ENCODE measurements at places on chromosomes 2 and 18. TPM values are rescaled to one million over a fixed set of nuclear protein-coding genes. Genes with fewer than 3 reads are reported as not detected.
A peak's percentile ranks its signal among the peaks of the same experiment; 100 is the strongest.

DNA sequence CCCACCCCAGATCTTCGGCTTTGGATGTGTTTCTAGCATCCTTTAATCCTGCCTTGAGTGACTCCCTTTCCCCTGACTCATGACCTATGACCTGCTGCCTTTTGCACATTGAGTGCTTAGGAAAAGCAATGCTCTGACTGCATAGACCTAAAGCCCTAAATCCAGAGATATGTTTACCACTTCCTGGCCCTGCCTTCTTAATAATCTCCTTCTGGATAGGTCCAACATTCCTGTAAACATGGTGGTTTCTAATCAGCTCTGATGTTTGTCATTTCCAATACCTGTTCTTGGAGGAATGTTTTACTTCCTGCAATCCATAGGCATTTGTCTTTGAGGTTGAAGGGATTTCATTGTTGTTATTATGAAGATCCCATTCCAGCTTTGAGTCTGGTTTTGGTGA is 2.3 kb downstream of the SLC3A1 start:
- DNase-seq: no peak

GRCh38 chr2:37590119-37590571 is 81.3 kb downstream of the CDC42EP3 start:
- DNase-seq: peak; percentile 61

Gene CDKL4
- not detected for polyA plus RNA-seq

Gene NDUFS1
- polyA plus RNA-seq: 72.1 TPM

Gene ITPRIPL1
- polyA plus RNA-seq: 0.99 TPM

- DNase-seq: no peak
Measured at GRCh38 chr2:37786191-37786698, 114.8 kb upstream of the CDC42EP3 start.

GRCh38 chr18:10304853-10305252 is 149.6 kb upstream of the APCDD1 start:
- peak; percentile 79 for DNase-seq

DNA sequence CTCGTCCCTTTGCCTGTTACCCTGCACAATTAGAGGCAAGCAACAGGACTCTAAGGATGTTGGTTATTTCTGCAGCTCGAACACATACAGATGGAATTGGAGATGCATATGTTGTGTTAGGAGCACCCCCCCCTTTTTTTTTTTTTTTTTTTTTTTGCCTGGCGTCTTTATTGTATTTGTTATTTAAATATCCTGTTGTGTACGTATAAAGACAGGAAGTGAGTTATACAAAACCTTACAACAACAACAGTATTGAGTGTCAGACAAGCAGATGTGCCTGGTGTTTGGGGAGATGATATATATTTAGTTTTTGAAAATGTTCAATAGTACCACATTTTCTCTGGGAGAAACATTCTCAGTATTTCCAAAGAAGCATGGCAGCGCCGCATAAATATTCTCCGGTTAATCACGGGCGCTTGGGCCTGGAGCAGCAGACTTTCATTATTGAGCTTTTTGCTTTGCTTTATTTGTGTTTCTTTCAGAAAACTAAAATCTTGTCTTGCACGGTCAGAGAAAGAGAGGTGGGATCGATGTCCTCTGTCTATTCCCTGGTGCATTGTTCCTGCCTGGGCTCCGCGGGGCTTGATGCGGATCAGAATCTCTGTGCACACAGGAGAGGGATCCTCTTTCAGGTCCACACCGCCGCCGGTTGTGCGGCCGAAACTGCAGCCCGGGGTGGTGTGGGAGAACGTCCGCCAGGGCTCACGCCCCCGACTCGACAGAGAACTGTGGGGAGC is 23.2 kb upstream of the ZNF516 start:
- peak; percentile 32 for DNase-seq

DNA sequence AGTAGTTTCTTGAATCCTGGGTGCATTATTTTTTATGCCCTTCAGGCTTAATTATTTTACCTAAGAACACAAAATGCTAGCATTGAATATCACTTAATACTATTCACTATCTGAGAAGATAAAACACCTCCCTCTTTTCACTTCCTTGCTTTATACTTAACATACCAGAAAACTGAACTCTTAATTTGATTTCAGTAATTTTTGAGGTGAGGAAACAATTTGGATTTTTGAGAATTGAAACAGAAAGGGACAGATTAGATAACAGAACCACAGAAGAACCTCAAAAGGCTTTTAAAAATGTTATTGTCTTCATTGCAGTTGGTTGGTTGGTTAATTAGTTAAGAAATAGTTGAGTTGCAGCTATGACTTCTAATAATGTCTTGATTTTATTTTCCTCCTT is 69.5 kb downstream of the GPD2 start:
- DNase-seq: no peak

- no peak for DNase-seq
Measured at GRCh38 chr2:232448304-232448690, 7.7 kb upstream of the ALPI start.

Gene ZBTB7C
- polyA plus RNA-seq: not detected

DNA sequence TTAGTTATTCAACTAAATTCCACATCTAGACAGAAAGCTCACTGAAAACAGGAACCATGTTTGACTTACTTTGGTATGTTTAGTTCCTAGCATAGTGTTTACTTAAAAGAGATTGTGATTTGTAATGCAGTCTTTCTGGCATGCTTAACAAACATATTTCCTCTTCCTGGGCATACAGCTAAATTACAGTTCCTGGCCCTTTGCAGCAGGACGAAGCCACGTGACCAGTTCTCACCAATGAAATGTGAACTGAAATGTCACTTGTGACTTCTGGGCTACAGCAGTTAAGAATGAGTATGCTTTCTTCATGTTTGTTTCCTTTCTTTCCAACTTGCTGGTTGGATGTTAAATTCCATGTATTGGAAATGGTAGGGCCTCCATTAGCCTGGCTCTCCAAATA is 330.5 kb downstream of the FIGN start:
- no peak for DNase-seq

Gene CCDC141
- polyA plus RNA-seq: not detected

DNA sequence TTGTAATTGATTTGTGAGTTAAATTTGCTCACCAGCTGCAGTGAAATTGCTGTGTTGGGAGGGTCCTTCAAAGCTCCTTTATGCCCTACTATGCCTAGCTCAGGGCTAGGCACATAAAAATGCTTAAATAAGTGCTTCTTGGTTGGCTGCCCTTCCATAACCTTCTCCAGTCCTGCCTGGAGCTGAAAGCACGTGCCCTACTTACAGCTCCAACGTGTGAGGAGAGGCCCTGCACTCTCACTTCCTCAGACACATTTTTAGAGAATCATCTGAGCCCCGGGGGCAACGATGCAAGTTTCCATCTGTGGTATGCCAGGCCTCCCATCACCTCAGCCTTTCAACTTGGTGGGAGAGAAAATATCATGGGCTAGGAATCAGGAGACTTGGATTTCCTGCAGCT is 202.7 kb downstream of the BCL11A start:
- DNase-seq: no peak

DNA sequence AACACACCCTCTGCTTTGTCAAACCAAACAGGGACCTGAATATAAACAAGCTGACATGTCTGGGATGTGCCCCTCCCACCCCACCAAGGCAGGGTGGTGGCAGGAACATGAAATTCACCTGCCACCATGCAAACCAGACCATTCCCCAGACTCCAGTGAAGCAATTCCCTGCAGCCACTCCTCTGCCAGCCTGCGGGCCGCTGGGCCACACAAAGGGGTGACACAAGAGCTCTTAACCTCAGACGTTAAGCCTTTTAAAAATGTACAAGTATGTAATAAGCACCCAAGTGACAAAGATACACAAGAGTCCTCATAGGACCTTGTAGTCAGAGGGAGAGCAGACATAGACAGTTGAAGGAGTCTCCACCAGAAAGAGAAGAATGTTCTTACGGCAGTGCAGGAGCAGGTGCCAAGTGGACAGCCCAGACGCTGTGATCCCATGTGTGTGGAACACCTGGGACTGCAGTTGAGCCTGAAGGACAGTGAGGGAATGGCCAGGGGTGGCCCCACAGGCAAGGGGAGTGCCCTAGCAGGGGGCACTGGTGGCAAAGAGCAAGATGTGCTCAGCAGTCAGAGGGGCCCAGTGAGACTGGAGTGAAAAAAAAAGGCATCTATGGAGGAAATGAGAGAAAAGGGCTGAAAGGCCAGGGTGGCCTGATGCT is 36.9 kb downstream of the CRACDL start:
- no peak for DNase-seq

DNA sequence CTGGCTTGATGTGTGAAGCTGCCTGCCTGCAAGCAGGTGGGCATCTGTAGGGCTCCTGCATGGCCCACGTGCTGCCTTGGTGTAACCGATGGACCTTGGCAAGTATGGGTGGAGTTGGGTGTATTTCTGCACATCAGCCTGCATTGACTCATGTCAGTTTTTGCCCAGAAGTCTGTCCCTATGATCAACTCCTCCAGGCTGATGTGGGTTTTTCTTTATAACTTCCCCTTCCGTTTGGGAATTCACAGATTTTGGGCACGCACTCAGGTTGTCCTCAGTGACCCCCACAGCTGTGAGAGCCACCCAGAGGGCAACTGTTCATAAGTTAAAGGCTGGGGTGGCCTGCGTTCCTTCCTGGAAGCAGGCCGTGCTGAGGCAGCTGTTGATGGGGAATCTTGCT is 123.3 kb downstream of the NCK2 start:
- DNase-seq: no peak

DNA sequence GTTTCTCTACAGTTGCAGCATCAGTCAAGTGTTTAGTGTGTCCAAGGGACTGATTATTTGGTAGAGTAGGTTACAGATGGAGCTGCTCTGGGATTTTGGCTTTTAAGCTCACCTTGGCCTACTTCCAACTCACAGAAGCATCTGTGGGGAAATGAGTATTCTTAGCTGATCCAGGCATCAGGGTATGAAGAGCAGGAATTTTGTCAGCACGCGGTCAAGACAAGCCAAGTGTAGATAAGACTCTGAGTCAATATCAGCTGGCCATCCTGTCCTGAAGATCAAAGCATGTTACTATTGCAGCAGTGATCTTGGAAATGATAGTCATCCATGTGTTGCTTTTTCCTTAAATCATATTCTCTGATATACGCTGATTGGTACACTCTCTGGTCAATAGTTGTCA is 24.4 kb downstream of the SERPINB4 start:
- DNase-seq: no peak

DNA sequence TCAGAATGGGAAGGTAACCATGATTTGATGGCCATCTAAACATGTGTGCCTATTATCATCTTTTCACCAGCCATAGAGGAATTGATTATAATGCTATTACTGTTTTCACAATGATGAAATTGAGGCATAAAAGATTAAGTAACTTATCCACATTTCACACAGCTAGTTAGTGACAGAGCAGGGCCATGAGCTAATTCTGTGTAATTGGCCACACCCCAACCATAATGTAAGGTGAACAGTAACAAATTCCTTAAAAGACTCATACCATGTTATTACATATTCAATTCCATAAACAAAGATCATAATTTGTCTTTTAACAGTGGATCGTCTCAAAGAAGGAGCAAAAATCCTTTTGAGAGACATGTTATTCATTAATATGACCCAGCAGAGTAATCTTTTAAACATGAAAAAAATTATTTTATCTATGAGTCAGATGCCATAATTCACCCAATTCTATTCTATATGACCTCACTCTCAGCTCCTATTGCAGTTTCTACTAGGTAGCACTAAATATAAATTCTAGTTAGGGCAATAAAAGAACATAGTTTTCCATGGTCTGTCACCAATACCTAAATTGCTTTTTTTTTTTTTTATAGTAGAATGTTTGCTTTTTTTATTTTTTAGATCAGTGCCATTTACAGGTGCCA is 475.8 kb upstream of the SLC39A10 start:
- no peak for DNase-seq

Gene CNTNAP5
- not detected for polyA plus RNA-seq

- peak; percentile 22 for DNase-seq
Measured at GRCh38 chr18:62577765-62578164, 54.9 kb downstream of the ZCCHC2 start.

DNA sequence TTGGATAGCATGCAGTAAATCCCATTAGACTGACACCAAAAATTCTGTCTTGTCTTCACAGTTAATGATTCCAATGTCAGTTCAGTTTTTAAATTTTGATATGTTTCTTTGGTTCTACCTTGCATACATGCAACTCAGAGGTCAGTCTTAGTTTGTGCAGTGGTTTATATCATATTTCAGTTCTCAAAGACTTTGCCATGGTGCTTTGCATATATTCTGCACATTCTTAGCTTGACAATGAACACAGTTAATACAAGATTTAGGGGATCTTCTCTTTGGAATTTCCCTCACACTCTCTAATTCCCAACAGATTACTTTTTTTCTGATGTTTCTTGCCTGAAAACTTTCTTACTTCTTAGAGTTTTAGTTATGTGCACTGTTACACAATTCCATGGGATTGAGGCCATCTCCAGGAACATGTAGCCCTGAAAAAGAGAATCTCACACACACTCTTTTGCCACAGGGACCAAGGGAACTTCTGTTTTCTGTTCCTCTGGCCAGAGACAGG is 17.3 kb downstream of the NOL4 start:
- no peak for DNase-seq

Gene CHRNG
- not detected for polyA plus RNA-seq

Gene HRH4
- polyA plus RNA-seq: not detected

DNA sequence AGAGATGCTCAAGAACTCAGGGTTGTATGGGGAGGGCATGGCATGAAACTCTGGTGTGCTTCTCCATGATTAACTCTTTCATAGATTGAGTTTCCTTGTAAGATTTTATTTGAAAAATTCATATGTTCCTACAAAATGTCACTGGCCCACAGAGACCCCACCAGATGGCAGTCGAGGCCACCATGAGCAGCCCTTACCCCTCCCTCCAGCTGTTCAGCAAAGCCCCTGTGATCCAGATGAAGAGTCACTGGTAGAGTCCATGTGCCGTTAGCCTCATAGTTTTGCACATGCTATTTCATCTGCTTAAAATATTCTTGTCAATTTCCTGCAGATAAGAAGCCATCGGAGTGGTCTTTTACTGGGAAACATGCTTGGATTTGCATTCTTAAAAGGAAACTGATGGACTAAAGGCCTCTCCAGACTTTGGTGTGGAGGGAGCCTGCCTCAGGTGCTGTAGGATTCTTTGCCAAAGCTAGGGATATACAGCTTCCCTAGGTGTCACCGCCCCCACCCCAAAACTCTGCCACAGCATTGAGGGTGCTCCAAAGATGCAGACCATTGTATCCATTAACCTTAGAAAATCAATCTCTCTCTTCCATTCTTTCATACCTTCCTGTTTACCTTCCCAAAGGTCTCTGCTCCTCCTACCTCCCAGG is 18.8 kb downstream of the ZNF385B start:
- no peak for DNase-seq

DNA sequence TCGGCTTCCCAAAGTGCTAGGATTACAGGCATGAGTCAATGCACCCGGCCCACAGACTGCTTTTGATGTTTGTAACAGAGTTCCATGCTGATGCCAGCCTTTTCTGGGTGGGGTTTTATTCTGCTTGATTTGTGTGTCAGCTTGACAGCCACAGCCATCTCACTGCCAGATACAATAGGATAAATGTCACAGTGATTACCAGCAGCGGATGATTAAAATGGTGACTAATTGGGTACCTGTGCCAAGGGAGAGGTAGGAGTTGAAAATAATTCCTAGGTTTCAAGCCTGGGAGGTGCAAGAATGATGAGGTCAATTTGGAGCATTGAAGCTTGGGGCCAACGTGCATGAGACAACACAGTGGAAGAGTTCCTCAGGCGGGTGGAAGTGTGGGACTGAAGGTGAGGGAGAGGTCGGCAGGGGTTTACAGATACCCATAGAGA is 39.4 kb downstream of the SH2D6 start:
- DNase-seq: no peak

Gene KLHL30
- polyA plus RNA-seq: 0.03 TPM

- DNase-seq: peak; percentile 63
Measured at GRCh38 chr2:168814046-168814445, 11.6 kb downstream of the NOSTRIN start.

Gene RAB31
- polyA plus RNA-seq: 13.8 TPM

GRCh38 chr2:219698748-219699439 is 71.5 kb downstream of the SLC4A3 start:
- DNase-seq: no peak

All from IMR-90 (cell line).